Stimulated activated CD4-positive, alpha-beta T cell treated with anti-CD3 and anti-CD28 coated beads, Interleukin-15, amount 100 ng/mL, for 1 hour (primary cell): ENCODE measurements at places on chromosomes 13 and 19.

DNA sequence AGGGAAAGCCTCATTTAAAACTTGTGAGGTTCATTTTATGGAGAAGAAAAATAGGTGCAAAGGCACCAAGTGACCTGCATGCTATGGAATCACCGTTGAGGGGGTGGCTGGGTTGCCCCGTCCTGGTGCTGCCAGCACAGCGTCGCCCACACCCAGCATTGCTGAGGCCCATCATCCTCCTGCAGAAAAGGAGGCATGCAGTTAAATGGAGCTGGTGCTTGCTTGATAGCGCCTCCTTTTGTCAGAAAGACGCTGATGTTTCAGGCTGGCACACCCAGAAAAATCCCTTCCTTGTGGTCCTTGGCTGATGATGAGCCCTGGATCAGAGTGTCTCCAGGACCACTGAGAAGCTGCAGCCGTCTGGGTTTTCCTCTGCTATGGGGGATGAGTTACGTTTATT is 36.9 kb downstream of the DHRS12 start:
- no peak for DNase-seq

GRCh38 chr13:31320946-31321345 is 121.2 kb downstream of the B3GLCT start:
- DNase-seq = no peak

DNA sequence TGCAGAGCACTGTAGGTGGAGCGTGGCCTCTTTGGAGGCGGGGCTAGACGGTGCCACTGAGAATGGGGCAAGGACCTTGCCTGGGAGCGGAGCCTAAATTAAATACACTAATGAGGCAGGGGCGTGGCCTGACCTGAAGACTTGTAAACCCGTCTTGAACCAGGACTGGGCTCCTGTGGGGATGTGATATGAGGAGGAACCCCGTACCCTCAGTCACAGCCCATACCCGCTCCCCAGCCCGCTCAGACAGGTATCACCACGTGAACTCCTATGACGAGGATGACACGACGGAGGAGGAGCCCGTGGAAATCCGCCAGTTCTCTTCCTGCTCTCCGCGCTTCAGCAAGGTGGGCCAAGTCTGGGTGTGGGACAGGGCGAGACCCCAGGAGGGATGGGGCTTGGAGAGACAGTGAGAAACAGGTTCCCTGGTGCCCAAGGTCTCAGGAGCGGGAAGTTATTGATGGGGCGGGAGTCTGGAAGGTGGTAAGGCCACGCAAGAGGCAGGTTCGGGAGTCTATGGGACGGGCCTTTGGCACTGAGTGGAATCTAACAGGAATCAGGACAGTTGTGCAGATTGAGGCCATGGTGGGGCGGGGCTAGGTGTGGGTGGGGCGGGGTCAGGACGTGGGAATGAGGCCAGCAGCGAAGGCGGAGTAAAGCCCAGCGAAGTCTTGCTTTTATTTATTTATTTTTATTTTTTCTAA is 14.7 kb downstream of the DNASE2 start:
- DNase-seq = no peak

GRCh38 chr19:10353793-10354391 is 14.5 kb upstream of the ICAM3 start:
- peak; percentile 43 for DNase-seq

DNA sequence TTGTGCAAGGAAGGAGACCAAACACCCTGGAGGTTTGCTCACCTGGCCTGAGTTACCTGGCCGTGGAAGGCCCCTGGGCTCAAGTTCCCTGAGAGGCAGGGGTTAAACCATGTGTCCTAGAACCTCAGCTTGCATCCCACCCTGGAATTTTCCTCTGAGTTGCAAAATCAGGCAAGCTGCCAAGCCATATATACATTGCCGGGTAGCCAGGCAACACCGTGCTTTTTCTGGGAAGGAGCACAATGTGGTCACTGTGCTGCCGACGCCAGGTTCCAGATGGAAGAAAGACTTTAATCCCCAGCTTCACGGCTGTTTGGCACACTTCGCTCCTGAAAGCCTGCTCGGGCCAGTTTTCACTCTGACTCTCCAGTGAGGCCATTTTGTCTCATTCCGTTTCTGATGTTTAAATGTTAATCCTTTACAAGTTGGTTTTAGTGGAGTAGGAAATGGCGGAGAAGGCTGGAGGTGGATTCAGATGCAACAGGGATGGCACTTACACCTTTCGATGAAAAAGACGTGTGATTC is 60.1 kb upstream of the PEG3 start:
- no peak for DNase-seq

DNA sequence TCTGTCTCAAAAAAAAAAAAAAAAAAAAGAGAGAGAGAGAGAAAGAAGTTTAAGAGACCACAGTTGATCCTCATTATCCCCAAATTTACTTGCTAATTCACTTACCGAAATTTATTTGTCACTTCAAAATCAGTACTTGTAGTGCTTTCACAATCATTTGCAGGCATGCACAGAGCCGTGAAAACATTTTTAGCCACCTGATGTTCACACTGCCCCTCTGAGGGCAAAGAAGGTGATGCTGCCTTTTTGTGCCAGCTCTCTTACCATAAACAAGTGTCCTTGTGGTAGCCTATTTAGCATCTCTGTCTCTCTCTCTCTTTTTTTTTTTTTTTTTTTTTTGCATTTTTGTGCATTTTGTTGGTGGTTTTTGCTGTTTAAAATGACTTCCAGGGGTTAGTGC is 24.1 kb upstream of the CASP14 start:
- no peak for DNase-seq

DNA sequence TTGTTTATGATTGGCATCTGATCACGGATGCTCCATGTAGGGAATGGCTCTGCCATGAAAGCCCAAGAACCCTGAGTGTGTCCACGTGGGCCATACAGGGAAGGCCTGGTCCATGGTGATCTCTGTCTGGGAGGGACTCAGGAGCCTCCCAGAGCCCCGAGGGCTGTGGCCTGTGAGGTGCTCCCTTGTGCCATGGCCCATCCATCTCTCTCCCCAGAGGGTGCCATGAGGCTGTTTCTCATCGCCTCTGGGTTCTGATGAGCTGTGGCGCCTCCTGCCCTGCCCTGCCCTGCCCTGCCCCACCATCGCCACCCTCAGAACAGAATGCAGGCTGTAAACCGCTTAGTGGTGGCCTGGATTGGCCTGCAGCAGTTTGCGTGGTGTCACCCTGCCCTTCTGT is 83.1 kb downstream of the ATP11A start:
- no peak for DNase-seq
